ENCODE measurements at places on chromosomes 7 and 10.
A peak's percentile ranks its signal among the peaks of the same experiment; 100 is the strongest.

- no peak for DNase-seq
Observed at GRCh38 chr7:144518360-144518759, 114.9 kb upstream of the NOBOX start.

DNA sequence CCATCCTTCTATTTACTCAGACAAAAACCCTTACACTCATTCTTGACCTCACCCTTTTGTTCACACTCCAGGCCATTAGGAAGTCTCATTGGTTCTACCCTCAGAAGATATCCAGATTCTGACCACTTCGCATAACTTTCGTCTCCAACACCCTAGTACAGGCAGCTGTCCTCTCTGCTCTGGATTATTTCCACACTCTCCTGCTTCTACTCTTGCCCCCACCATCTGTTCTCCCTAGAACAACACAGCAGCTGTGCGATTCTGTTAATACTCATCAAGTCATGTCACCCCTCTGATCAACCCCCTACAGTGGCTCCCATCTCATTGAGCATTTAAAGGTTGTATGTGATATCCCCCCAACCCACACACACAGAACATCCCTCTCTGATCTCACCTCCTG, 15.5 kb upstream of the TRIL start:
- no peak for DNase-seq

GRCh38 chr7:44323381-44324203, 1.8 kb downstream of the CAMK2B start:
- no peak for DNase-seq

- no peak for DNase-seq
Observed at GRCh38 chr7:130669085-130669700, 645 bp upstream of the COPG2 start.

DNA sequence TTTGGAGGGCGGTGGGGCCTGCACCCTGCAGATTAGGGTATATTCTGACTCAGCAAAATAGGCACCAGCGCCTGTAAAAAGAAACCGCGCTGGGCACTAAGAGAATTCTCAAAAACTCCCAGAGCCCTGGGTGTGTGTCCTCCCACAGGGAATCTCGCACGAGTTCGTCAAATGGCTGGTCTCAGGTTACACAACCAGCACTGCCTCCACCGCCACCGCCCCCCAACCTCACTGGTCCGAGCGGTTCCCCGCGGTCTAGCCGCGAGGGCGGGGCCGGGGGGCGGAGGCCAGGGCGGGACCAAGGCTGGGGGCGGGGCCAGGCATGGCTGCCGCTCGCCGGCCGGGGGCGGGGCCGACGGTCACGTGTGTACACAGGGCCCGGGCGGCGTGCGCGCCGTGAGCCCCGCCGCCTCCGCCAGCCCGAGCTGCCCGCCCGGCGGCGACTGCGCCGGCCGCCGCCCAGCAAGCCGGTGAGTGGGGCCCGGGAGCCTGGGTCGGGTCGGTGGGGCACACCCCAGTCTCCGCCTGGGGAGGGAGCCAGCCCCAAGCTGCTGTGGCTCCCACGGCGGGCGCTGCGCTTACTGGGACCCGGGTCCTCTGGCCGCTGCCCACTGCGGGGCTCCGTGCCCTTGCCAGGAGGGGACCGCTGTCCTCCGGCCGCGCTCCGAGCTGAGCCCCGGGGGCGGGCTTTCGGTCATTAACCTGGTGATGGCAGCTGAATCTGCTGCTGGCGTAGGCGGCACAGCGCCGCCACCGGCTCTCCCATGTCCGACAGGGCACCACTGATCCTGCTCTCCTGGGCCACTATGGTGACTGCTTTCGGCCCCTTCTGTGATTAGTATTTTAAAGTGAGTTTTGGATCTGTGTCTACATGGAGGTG, at the start of gene GPR146:
Gene GPR146, plus strand, starts transcription at position 358 of the 880 bp plus-strand sequence. CDS start 12,970 bp downstream, outside the sequence.
- peak; percentile 89 for DNase-seq

GRCh38 chr10:90289037-90289436, 568.8 kb downstream of the HTR7 start:
- no peak for DNase-seq

DNA sequence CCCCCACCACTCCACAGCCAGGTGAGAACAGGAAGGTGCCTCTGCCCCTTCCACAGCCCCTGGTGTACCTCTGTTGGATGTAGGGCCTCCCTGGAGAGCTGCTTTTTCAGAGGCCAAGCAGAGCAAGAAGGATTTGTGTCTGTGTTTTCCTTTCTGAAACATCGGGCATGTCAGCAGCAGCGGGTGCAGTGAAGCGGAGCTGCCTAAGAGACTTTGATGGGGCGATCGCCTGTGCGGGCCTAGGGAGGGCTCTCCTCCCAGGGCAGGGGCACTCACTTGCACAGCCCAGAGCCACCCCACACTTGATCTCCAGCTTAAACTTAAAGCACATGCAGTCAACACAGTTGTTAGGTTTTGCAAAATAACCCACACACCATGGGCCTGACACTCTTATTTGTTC, 324.7 kb downstream of the ACTR3B start:
- DNase-seq, result no peak

- no peak for DNase-seq
Observed at GRCh38 chr10:93548376-93549071, 17.9 kb upstream of the FFAR4 start.

DNA sequence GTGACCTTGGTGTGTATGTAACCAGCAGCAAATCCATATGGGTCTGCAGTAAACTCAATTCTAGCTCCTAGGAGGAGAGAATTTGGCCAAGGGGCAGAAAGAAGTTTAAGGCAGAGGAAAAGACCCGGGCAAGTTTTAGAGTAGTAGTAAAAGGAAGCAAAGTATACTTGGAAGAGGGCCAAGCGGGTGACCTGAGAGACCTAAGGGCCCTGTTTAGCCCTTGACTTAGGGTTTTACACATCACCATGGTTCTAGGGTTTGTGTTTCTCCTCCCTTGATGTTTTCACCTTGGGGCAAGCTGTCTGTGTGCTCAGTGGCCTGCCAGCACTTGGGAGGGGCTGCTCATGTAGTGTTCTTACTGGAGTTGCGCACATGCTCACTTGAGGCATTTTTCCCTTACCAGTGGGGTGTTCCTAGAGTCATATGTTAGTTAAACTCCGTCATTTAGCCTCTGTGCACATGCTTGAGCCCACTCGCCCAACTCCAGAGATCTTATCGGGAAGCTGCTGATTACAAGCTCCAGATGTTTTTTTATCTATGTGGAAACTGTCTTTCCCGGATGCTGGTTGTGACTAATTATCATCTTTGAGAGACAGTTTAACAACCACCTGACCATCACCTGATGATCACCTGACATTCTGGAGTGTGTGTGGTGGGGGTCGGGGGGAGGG, 137.6 kb upstream of the PRSS1 start:
- DNase-seq, result no peak

GRCh38 chr10:106078895-106079576, 1085.5 kb downstream of the SORCS1 start:
- DNase-seq, result no peak

GRCh38 chr7:12458520-12459131, 55.0 kb upstream of the VWDE start:
- DNase-seq, result peak; percentile 25

DNA sequence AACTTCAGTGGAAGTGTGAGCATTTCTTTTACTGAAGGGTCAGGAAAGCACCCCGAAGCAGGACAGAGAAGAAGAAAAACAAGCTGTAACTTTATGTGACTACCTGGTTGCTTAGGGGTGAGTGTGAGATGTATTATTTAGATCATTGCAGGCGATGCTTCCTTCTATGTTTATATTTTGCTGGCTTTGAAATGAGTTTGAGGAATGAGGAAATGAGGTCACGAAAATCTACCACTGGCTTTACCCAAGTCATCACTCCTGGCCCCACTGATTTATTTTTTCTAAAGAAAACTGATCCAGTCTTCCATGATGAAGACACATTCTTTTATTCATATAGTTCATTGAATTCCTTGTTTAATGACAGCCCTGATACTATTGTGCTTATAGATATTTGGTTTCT, 716.6 kb upstream of the FZD8 start:
- no peak for DNase-seq

GRCh38 chr7:11026452-11027359, 53.0 kb downstream of the PHF14 start:
- peak; percentile 22 for DNase-seq

- no peak for DNase-seq
Observed at GRCh38 chr10:1138529-1138928, 82.3 kb downstream of the WDR37 start.

DNA sequence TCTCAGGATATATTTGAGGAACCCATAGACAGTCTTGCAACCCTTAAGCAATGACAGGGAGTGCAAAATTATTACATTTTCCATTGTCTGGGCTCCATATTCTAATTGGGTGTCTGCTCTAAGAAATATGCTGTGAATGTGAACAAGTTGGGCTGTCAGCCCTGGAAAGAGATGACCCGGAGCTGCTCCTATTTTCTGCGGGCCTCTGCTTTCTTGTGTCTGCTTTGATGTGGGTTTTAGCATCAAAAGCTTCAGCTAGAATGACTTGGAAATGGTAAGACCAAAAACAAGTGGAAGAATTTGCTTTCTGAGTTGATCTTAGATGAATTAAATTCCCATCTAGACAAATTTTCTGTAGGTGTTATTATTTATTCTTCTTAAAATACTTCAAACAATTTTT, 343.6 kb upstream of the IGFBP3 start:
- no peak for DNase-seq

DNA sequence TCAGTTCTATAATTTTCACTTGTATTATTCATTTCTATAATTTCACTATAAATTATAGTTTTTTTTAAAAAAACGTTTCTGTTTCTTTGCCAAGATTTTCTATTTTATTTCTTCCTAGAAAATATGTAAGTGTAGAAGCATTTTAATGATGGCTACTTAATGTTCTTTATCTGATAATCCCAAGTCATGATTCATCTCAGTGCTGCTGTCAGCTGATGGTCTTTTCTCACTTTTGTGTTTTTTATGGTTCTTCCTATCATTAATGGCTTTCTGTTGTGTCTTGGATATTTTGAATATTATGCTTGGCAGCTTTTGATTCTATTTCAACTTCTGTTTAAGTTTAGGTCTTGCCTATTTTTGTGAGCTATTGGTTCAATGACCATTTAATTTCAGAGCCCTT, 268.6 kb downstream of the BAMBI start:
- no peak for DNase-seq

GRCh38 chr10:80532571-80532970, 5.1 kb upstream of the SH2D4B start:
- no peak for DNase-seq

DNA sequence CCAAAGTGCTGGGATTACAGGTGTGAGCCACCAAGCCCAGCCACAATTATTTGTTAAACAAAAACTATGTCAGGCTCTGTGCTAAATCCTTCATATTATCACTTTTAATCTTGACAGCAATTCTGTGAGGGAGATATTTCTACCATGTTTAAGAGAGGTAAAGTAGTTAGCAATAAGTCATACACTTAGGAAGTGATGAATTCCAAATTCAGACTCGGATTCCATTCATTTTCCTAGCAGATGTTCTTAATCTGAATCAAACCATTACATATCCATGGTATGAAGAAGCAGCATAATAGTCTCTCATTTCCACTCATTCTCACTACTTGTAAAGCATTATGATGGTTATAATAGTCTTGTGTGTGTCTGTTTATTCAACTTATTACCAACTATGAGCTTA, 2.9 kb upstream of the CD36 start:
- no peak for DNase-seq

DNA sequence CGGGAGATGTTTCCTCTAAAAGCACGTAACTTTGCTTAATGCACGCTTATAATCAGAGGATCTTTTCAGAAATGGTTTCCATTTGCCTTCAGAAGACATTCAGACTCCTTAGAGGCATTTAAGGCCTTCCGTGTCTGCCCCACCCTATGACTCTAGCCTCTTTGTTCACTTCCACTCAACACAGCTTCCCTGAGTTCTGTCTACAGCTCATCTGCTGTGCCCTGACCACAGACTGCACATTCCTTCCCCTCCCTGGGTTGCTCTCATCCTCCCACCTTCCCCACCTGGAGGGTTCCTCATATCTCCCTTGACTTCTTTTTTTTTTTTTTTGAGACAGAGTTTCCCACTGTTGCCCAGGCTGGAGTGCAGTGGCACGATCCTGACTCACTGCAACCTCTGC, 16.6 kb downstream of the FBH1 start:
- DNase-seq, result no peak

GRCh38 chr10:128046953-128047290, 79.3 kb downstream of the MKI67 start:
- DNase-seq, result no peak

DNA sequence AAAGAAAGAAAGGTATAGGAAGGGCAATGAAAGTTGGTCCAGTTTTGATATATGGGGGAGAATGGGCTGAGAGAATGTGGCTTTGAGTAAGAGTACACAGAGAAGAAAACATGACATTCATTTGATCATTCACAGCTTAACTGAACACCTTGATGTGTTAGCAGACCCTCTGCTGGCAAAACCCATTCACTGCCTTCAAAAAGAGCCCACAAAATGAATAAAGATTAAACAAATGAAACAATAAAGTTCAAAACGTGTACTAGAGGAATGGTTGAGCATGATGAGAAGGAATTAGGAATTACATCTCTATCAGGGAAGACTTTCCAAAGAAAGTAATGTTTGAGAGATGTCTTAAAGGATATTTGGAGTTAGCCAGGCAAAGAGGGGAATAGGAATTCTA, 2.1 kb downstream of the WEE2 start:
- no peak for DNase-seq

DNA sequence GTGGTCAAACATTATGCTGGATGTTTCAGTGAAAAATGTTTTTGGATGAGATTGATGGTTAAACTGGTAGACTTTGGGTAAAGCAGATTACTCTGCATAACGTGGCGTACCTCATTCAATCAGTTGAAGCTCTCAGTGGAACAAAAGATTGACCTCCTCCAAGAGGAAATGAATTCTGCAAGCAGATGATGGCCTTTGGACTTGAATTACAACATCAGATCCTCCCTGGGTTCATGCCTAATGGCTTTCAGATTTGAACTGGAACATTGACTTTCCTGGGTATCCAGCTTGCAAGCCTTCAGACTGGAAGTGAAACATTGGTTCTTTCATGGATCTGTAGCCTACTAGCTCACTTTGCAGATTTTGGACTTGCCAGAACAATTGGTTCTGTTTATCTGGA, 169.3 kb upstream of the MALRD1 start:
- DNase-seq, result no peak

- DNase-seq, result no peak
Observed at GRCh38 chr10:114573330-114574045, 84.6 kb downstream of the ABLIM1 start.

DNA sequence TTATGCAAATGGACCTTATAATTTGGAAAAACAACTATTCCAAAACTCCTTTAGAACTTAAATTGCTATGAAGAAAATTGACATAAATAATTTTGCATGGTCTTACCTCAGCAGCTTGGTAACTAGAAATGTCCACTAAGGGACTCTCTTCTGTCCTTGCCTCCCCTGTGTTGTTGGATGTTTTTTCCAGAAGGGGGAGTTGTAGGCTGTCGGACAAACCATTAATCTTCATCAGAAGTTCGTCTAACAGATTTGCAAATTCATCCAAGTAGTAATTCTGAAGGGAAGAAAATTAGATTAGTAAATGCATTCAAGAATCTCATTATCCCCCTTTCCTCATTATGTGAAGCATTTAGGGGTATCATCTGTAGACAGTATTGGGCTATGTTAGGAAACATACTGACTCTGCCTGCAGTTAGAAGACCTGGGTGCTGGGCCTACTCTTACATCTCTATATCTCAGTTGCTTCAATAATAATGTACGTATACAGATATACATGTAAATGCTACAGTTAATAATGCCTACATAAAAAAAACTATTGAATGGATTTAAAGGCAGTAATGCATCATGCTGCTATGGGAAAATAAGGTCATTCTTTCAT, 155.6 kb downstream of the PKD1L1 start:
- no peak for DNase-seq

GRCh38 chr10:79350407-79351154, 3.3 kb downstream of the PPIF start:
- no peak for DNase-seq

- no peak for DNase-seq
Observed at GRCh38 chr7:91710881-91711280, 169.6 kb downstream of the MTERF1 start.

- no peak for DNase-seq
Observed at GRCh38 chr10:31146491-31147209, 115.0 kb upstream of the ZNF438 start.

All from NCI-H1930 (cell line).